ENCODE measurements at places on chromosomes 6 and 20.

DNA sequence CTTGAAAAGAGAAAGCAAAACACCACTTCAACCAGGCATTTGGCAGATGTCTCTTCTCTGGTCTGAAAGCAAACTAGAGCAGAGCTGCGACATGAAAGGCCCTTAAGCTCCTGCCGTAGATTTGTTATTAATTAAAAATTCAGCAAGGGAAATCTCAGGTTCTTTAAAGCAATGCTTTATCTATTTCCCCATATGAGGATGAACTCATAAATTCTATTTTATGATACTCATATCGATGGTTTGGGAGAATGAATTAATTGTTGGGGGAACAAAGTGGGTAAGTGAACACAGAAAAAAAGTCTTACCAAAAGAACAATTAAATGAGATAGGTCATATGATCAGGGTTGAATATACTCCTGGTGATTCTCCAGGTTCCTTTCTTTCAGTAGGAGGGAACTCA, 464.7 kb upstream of the SLC35B3 start:
- no peak for DNase-seq

- DNase-seq: no peak
These were observed 15.9 kb upstream of the PCMTD2 start for GRCh38 chr20:64239449-64240242.

GRCh38 chr6:28368522-28368921, 18.8 kb downstream of the ZKSCAN3 start:
- DNase-seq: no peak

DNA sequence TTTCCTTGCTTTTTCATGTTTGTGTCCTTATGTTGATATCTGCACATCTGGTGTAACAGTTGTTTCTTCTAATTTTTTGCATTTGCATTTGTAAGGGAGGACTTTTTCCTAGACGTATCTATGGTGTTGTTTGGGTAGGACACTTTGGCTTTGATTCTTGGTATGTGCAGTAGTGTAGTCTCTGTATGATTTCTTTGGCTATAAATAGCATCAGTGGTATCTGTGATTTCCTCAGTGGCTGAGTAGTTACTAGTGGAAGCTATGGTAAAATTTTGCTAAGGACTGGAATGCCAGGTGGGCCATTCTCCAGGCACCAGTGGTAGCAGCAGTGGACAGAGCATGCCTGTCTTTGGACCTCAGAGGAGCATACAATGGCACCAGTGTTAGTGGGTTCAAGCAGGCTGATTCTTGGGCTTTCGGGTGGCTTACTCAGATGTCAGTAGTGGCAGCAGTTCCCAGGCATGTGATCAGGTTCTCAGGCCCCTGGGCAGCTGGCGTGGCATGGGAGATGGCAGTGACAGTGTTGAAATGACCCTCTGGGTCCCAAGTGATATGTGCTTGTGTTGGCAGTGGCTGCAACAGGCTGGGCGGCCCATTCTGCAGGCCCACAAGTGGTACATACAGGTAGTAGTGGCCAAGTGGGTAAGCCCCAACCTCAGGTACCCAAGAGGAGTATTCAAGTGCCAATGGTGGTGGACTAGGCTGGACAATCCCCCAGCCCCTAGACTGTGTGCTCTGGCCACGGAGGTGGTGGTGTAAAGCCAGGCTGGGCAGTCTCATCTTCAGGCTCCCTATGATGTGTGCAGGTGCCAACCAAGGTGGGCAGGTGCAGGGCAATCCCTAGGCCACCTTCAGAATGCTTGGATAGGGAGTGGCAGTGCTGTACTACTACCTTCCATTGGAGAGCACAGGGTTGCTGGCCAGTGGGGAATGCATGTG, 54.5 kb downstream of the PLCG1 start:
- no peak for DNase-seq

- no peak for DNase-seq
These were observed 52.3 kb downstream of the HUS1B start for GRCh38 chr6:604579-604978.

DNA sequence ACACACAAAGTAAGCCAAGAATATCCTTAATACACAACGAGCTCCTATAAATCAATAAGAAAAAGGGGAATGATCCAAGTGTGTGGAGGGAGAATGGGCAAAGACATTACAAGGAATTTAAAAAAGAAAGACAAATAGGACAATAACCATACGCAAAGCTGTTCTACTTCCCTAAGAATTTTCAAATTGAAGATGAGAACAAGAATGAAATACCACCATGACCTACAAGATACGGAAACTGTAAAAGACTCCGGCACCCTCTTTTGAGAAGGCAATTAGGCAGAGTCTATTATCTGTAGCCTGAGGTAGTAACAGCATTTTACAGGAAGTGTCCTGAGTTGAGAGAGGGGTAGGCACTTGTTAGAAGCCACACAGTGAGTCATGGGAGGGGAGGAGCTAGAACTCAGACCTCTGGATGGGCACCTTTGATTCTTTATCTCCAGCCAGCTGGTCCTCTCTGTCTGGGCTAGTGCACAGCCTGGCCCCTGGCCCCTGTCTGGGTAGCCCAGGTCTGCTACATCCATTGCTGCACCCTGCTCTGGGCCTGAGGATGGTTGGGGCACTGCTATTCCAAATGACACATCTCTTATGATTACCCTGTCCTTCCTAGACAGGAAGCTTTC, 15.3 kb downstream of the RSPO4 start:
- DNase-seq: peak; percentile 34

GRCh38 chr6:138572167-138572875, 73.0 kb upstream of the NHSL1 start:
- DNase-seq: peak; percentile 72

- DNase-seq: no peak
These were observed 154.1 kb downstream of the GJA10 start for GRCh38 chr6:90048206-90048967.

All from RWPE1 (cell line).